ENCODE measurements at places on chromosomes 4 and X.

- H3K27ac ChIP-seq, result no peak overlapping the region
- no peak for DNase-seq
- H3K4me3 ChIP-seq, result no peak overlapping the region
- H3K27me3 ChIP-seq, result no peaks in the 10 kb centered on the region
Observed at GRCh38 chrX:75061701-75062100, 94.4 kb downstream of the ABCB7 start.

DNA sequence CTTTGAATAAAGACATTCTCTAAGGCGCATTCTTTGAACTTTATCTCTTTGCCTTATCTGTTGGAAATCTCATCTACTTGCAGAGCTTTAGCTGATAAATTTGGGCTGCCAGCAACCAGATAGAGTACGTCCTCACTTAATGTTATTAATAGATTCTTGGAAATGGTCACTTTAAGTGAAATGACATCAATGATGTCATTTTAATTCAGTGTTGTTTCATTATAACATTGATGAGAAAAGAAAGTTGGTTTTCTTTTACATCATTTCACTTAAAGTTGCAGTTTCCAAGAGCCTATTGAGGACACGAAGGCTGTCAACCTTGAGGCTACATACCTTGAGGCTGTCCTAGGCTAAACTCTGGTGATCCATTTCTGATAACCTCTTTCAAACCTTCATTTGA, 9.3 kb downstream of the TMEM165 start:
- no peak overlapping the region for H3K4me3 ChIP-seq
- H3K4me1 ChIP-seq, result no peaks in the 10 kb centered on the region
- peaks cover 41% of the 10 kb centered on the region for H3K36me3 ChIP-seq
- no peak overlapping the region for H3K27ac ChIP-seq
- no peaks in the 10 kb centered on the region for H3K27me3 ChIP-seq
- no peak for DNase-seq

DNA sequence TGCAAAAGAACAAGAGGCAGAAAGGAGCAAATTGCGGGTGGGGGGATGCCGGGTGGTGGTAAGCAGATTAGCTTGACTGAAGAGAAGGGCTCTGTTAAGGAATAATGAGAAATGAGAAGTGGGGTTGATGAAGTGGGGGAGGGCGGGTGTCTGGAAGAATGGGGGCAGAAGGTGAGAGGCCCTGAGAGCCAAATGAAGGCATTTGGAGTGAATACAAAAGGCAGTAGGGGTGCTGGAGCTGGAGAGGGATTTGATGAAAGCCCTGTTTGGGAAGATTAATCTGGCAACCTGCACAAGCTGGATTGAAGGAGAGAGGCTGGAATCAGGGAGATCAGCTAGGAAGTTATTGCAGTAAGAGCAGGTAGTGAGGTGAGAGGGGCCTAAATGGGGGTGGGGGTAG, 82.1 kb downstream of the GUCY2F start:
- no peak overlapping the region for H3K4me3 ChIP-seq
- no peaks in the 10 kb centered on the region for H3K36me3 ChIP-seq
- no peak overlapping the region for H3K27ac ChIP-seq
- DNase-seq, result no peak
- peaks cover 5% of the 10 kb centered on the region for H3K27me3 ChIP-seq
- no peaks in the 10 kb centered on the region for H3K4me1 ChIP-seq

GRCh38 chr4:87839592-87839946, 6.8 kb downstream of the MEPE start:
- no peaks in the 10 kb centered on the region for H3K36me3 ChIP-seq
- DNase-seq, result no peak
- no peak overlapping the region for H3K27ac ChIP-seq

DNA sequence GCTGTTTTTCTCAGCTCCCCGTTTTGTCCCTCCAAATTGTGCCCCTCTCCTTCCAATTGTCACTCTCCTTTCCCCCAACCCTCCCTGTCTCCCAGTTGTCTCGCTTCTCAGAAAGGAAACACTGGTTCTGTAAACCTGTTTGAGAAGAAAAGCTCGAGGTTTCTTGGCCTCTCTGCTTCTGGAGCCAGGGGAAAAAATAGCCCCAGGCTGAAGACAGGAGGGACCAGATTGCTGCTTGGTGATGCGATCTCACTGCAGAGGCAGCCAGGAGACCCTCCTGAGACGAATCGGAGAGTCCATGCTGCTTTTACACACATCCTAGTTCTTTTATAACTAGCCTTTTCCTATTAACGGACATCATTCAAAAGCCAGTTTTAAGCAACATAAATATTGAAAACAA, 21.2 kb downstream of the TRIML1 start:
- no peak for DNase-seq
- H3K27ac ChIP-seq, result no peak overlapping the region
- H3K36me3 ChIP-seq, result no peaks in the 10 kb centered on the region
- no peaks in the 10 kb centered on the region for H3K27me3 ChIP-seq
- H3K4me1 ChIP-seq, result no peaks in the 10 kb centered on the region

GRCh38 chr4:8333726-8334460, 64.3 kb downstream of the HTRA3 start:
- H3K27me3 ChIP-seq, result no peaks in the 10 kb centered on the region
- DNase-seq, result no peak
- H3K27ac ChIP-seq, result no peak overlapping the region
- H3K4me3 ChIP-seq, result no peak overlapping the region

DNA sequence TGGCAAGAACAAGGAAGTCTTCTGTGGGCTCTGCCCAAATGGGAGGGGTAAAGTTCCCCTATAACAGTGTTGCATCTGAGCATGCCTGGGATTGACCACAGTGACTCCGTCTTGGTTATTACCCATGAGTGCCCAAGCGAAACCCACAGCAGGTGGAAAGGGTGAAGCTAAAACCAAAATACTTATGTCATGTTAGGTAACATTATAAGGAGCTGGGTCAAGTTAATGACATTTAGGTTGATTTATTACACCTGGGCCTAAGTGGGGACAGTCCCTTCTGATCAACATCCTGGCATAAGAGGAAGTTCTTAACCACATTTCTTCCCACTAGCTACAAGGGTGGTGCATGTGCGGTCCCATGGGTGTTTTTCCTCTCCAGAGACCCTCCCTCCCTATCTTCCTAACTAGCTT, 1.3 kb upstream of the ZNF732 start:
- no peak overlapping the region for H3K4me3 ChIP-seq
- H3K4me1 ChIP-seq, result no peaks in the 10 kb centered on the region
- peaks cover 17% of the 10 kb centered on the region for H3K27me3 ChIP-seq
- no peak overlapping the region for H3K27ac ChIP-seq
- no peaks in the 10 kb centered on the region for H3K36me3 ChIP-seq

- no peaks in the 10 kb centered on the region for H3K27me3 ChIP-seq
- DNase-seq, result no peak
- H3K27ac ChIP-seq, result no peak overlapping the region
- H3K4me1 ChIP-seq, result no peaks in the 10 kb centered on the region
- H3K4me3 ChIP-seq, result no peak overlapping the region
Observed at GRCh38 chr4:16508968-16509367, 282.7 kb upstream of the TAPT1 start.

GRCh38 chr4:31702326-31702725, 982.2 kb downstream of the PCDH7 start:
- no peak for DNase-seq
- H3K36me3 ChIP-seq, result no peaks in the 10 kb centered on the region
- no peaks in the 10 kb centered on the region for H3K27me3 ChIP-seq

- H3K36me3 ChIP-seq, result no peaks in the 10 kb centered on the region
- H3K27ac ChIP-seq, result no peak overlapping the region
- no peaks in the 10 kb centered on the region for H3K27me3 ChIP-seq
- no peak overlapping the region for H3K4me3 ChIP-seq
- DNase-seq, result no peak
- no peaks in the 10 kb centered on the region for H3K4me1 ChIP-seq
Observed at GRCh38 chr4:137587796-137588195, 55.5 kb upstream of the PCDH18 start.

- peaks cover 54% of the 10 kb centered on the region for H3K36me3 ChIP-seq
- H3K27ac ChIP-seq, result peak overlapping the region; percentile 86
- peak; percentile 48 for DNase-seq
Observed at GRCh38 chrX:1392376-1393068, 609 bp upstream of the SLC25A6 start.

- no peaks in the 10 kb centered on the region for H3K27me3 ChIP-seq
- no peaks in the 10 kb centered on the region for H3K36me3 ChIP-seq
- no peak overlapping the region for H3K27ac ChIP-seq
Observed at GRCh38 chr4:118337954-118338353, 14.8 kb downstream of the PRSS12 start.

DNA sequence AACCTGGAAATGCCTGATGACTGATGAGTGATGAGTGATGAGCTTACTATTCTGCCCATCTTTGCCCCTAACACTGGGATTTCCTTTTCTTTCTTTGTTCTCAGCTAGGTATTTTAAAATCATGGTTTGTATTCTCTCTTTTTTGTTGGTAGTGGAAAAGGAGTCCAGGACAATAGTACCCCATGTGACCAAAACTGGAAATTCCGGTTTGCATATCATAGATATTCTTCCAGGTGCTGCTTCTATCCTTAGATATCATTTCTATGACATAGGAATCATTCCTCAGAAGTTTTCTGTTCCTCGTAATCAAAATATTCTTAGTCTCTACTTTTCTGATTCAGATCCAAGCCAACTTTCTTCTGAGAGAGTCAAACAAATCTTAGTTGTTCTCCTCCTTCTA, 320.5 kb upstream of the TET2 start:
- no peak for DNase-seq
- no peaks in the 10 kb centered on the region for H3K27me3 ChIP-seq
- no peak overlapping the region for H3K27ac ChIP-seq
- H3K4me1 ChIP-seq, result no peaks in the 10 kb centered on the region
- H3K4me3 ChIP-seq, result no peak overlapping the region

- H3K27me3 ChIP-seq, result no peaks in the 10 kb centered on the region
- no peak for DNase-seq
- no peak overlapping the region for H3K4me3 ChIP-seq
- no peaks in the 10 kb centered on the region for H3K36me3 ChIP-seq
- no peak overlapping the region for H3K27ac ChIP-seq
Observed at GRCh38 chrX:148372925-148373324, 127.5 kb upstream of the AFF2 start.

DNA sequence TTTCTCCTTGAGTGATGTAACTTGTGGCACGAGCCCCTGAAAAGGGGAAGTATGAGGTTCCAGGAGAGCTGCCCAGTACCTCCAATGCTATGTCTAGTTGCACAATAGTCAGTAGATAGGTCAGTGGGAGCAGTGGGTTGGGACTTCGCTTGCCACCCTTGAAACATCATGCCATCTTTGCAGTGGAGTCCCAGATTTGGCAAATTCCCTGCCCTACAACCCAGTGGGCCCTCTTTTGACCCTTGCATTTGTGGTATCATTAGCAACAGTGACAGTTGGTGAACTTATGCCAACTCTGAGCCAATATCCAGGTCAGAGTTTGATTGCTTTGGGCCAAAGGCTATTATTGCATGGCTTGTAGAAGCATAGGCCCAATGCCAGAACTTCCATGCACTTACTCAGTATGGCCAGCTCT, 12.3 kb downstream of the FHL1 start:
- H3K27me3 ChIP-seq, result no peaks in the 10 kb centered on the region
- no peak overlapping the region for H3K27ac ChIP-seq
- H3K4me1 ChIP-seq, result peaks cover 5% of the 10 kb centered on the region
- no peak overlapping the region for H3K4me3 ChIP-seq
- peak; percentile 79 for DNase-seq
- H3K36me3 ChIP-seq, result no peaks in the 10 kb centered on the region

GRCh38 chr4:153450544-153450917, 15.6 kb upstream of the TMEM131L start:
- H3K27me3 ChIP-seq, result no peaks in the 10 kb centered on the region
- peaks cover 61% of the 10 kb centered on the region for H3K4me1 ChIP-seq
- no peak overlapping the region for H3K27ac ChIP-seq

DNA sequence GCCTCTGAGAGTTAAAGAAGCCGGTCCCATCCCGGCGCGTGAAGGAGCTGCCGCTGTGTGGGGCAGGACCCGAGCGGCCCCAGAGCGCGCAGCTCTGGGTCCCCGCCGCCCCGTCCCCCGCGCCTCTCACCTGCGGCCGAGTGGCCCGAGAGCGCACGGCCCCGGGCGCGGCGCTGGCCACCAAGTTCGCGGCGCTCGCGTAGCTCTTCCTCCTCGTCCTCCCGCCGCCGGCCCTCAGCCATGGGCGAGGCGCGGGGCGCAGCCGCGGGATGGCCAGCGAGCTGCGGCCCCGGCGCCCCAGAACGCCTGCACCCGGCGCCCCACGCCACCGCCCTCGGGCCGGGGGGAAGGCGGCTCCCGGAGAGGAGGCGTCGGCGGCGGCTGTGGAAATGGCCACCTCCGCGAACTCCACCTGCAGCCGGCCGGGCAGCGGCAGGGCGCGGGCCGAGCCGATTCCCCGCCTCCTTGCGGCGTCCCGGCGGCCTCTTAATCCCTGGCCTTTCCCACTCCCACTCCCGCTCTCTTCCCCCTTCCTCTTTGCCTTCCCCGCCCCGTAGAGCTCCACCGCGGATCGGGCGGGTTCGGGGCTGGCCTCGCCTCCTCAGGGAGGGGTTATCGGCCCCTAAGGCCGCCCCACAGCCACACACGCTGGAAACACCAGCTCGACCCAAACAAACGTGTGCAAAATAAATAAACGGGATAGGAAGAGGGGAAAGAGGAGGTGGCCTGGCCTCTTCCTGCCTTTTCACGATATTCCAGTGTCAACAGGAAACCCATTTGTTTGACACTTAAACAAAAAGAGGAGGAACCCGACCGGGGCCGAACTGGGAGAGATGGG, at the start of gene SH3D19:
Gene SH3D19 (minus strand): TSS at position 495 of the 838 bp plus-strand sequence. CDS start 253 bp downstream, at position 242.
- DNase-seq, result no peak
- peaks cover 10% of the 10 kb centered on the region for H3K4me1 ChIP-seq
- H3K4me3 ChIP-seq, result no peak within 1 kb of the TSS
- no peaks in the 10 kb centered on the region for H3K36me3 ChIP-seq
- H3K27ac ChIP-seq, result no peak within 1 kb of the TSS

- H3K4me3 ChIP-seq, result no peak overlapping the region
- H3K36me3 ChIP-seq, result no peaks in the 10 kb centered on the region
- peaks cover 2% of the 10 kb centered on the region for H3K27me3 ChIP-seq
- no peaks in the 10 kb centered on the region for H3K4me1 ChIP-seq
- no peak for DNase-seq
Observed at GRCh38 chr4:159504684-159505083, 401.8 kb downstream of the RAPGEF2 start.

GRCh38 chr4:163500586-163500985, 6.1 kb downstream of the TMA16 start:
- no peak for DNase-seq
- H3K36me3 ChIP-seq, result no peaks in the 10 kb centered on the region
- peaks cover 35% of the 10 kb centered on the region for H3K4me1 ChIP-seq
- no peak overlapping the region for H3K4me3 ChIP-seq
- no peaks in the 10 kb centered on the region for H3K27me3 ChIP-seq

- peaks cover 18% of the 10 kb centered on the region for H3K36me3 ChIP-seq
- H3K4me1 ChIP-seq, result no peaks in the 10 kb centered on the region
- no peaks in the 10 kb centered on the region for H3K27me3 ChIP-seq
- H3K4me3 ChIP-seq, result no peak overlapping the region
Observed at GRCh38 chr4:118772081-118772766, 63.7 kb downstream of the SEC24D start.

DNA sequence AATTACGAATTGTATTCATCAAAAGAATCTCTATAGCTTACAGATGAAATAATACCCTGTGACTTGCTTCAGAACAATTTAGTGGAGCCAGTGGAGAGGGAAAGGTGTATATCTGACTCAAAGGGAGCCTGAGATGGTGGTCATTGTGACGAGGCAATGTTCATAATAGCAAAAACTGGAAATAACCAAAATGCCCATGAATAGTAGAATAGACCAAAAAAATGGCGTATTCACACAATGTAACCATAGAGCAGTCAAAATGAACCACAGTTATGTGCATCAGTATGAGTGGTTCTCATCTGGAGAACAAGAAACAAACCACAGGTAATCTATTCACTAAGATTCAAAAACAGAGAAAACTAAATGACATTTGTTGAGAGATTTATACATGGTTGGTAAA, 125.3 kb upstream of the CLNK start:
- H3K36me3 ChIP-seq, result no peaks in the 10 kb centered on the region
- no peak overlapping the region for H3K4me3 ChIP-seq
- DNase-seq, result no peak
- H3K27ac ChIP-seq, result no peak overlapping the region
- no peaks in the 10 kb centered on the region for H3K27me3 ChIP-seq
